ENCODE measurements at places on chromosomes 11 and 22.

- DNase-seq, result no peak
Observed at GRCh38 chr11:95451261-95451660, 220.3 kb upstream of the SESN3 start.

- DNase-seq, result no peak
Observed at GRCh38 chr11:80261776-80262175, 820.9 kb upstream of the TENM4 start.

DNA sequence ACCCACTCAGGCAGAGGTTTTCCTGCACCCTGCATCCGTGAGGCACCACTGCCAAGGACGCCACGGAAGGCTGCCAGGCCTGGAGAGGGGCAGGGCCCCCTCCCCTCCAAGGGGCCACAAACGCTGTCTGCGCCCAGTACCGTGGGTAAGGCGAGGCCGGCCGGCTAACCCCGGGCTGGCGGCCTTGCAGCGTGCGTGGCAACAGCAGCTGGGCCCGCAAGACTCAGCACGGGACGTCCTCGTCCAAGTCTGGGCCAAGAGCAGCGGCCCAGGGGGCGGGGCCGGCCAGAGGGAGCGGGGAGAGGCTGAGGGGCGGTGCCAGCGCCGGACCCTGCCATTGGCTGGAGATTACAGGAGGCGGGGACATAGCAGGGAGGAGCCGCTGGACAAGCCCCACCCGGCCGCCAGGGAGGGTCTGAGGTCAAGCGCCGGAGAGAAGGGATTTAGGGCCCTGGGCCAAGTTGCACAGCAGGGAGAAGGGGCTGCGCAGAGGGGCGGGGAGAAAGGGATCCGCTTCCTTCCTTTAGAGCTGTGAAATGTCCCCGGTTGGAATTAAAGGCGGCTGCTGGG lies 16.0 kb downstream of the SLC43A1 start:
- no peak for DNase-seq

DNA sequence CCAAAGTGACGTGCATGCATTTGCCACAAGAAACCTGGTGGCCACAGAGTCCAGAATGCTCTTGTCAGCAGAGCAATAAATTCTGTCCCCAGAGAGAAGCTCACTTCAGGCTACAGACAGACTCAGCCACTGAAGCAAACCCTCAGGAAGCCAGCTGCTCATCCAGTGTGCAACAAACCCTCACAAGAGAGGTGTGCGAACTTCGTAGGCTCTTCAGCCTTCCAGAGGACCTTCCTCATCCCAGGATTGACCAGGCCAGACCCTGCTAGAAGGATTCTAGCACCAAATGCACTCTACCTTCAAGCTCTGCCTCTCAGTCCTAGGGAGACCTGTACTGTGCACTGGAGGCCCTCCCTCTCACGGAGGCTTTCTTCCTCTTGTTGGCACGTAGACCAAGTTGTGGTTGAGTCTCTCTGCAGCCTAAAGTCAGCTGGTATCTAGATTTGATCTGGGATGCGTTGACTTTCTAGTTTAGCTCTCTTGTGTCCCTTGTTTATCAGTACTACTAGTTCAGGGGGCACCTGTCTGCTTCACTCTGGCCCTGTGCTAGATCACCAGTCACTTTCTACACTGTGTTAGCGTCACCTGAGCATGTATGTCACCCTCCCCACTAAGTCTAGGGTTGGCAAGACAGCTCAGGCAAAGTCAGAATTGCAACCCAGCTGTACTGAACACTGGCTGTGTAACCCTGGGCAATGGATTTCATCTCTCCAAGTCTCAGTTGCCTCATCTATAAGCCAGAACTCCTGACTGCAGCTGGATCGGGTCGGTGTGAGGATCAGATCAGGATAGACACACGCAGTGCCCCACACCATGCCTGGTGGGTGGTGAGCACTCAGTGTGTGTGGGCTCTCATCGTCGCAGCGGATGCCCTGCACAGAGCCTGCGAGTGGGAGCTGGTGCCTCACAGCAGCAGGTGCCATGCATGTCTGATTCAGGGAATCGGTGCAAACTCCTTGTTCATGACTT lies 22.1 kb upstream of the TMPRSS13 start:
- no peak for DNase-seq

DNA sequence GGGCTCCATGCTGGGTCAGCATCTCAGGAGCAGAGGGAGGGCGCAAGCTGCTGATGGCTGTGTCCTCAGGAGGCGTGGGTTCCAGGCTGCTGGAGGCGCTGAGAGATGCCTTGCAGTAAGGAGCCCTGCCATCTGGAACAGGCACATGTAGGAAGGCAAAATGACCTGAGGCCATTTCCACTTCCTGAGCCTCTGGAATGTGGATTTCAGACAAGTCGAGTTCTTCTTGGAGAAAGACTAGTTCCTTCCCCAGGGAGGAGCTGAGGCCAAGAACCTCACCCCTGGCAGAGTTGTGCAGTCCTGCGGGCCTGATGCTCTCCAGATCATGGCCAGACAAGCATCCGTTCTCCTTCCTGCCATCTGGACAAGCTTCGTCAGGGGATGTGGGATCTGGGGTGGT lies 19.3 kb downstream of the HPS4 start:
- no peak for DNase-seq

GRCh38 chr11:17652556-17652955 lies 66.8 kb upstream of the MYOD1 start:
- DNase-seq, result no peak

- DNase-seq, result no peak
Observed at GRCh38 chr11:93719310-93719709, 22.0 kb downstream of the TAF1D start.

DNA sequence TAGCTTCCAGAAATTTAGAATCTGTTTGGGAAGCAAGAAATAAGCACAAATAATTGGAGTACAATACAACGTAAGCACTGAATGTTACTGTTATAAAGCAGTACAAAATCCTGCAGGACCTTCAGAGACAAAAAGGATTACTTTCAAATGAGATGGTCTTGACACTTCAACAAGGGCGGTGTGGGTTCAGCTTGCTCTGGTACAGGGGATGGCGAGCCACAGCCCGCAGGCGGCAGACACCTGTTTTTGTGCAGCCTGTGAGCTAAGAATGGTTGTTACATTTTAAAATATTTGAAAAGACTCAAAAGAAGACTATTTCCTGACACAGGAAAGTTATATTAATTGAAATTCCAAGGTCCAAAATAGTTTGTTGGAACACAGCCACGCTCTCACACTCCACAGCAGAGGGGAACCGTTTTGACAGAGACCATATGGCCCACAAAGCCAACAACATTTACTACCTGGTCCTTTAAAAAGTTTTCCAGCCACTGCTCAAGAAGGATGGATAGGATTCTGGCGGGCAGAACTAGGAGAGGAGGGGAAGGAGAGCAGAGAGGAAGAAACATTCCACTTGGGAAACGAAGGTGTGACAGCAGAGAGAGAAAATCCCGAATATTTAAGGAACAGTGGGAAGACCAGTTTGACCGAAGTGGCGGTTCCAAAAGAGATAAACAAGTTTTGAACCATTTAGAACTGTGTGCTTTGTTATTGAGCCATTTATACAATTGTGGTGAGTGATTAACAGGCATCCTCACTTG lies 6.3 kb downstream of the PRDM10 start:
- no peak for DNase-seq

DNA sequence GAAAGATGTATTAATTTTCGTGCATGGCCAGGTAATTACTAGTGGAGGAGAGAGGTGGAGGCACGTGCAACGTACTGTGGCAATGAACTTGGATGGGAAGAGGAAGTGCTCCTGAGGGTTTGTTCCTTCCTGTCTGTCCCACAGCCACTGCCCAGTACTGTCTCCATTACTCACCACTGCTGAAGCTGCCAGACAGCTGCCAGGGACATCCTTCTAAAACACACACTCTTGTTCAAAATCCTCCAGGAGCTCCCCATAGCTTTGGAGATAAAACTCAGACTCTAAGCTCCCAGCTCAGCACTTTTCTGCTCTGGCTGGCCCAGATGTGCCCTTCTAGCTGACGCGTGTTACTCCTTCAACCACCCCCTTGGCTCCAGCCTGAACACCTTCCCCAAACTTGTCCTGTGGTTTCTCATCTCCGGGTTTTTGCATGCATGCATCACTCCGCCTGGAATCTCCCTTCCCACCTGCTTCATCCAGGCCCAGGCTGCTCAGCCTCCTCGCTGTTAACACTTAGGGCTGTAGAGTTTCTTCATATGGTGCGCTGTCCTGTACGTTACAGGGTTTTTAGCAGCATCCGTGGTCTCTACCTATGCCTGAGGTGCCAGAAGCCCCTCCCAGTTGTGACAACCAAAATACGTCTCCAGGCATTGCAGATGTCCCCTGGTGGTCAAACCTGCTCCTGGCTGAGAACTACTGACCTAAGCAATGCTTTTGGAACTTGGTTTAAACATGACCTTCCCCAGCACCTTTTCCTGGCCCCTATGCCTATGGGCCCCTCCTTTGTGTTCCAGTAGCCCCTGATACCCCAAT lies 69.5 kb downstream of the C11orf91 start:
- DNase-seq, result no peak

- DNase-seq, result no peak
Observed at GRCh38 chr11:118633979-118634378, 26.6 kb downstream of the PHLDB1 start.

DNA sequence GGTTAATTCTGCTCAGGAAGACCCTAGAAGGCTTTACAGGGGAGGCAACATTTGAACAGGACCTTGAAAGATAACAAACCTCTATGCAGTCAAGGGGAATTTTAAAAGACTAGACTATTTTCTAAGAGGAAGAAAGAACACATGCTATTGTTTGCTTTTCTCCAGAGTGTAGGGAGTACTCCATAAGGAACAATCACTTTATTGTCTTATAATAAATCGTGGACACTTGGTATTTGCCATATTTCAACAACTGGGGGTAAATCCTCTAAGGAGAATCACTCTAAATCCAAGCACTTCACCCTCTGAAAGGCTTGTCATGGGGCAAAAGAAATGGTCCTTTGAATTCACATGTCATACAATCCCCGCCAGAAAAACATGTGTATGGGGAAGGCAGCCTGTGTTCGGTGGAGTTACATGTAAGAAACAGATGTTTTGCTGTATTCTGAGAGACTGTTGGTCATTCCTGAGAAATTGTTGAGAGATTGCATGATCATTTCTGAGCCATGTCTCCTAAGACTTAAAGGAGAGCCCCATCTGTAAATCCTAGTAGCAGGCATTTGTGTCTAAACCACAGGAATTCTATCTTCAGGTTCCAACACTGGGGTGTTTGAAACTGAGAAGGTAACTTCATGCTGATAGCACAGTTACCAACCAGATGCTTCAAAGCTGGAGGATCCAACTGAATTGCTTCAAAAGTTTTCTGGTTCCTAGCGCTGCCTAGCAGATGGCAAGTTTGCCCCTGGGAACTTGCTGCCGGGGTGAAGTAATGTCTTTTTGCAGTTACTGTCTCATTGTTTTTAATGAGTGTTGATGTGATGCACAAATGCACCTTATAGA lies 66.8 kb downstream of the FZD4 start:
- DNase-seq, result peak; percentile 56

DNA sequence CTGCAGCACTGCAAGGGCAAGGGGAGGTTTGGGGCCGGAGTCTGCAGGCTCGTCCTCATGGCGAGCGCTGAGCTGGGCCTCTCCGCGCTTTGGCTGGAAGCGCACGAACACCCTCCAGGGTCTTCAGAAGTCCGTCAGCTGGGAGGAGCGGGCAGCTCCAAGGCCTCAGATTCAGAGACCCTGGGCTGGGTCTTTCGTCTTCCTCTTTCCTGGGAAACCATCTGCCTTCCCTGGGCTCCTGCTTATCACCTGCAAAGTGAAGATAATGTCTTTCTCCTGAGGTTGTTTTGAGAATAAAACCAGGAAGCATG lies 525.6 kb downstream of the BRD1 start:
- DNase-seq, result no peak

DNA sequence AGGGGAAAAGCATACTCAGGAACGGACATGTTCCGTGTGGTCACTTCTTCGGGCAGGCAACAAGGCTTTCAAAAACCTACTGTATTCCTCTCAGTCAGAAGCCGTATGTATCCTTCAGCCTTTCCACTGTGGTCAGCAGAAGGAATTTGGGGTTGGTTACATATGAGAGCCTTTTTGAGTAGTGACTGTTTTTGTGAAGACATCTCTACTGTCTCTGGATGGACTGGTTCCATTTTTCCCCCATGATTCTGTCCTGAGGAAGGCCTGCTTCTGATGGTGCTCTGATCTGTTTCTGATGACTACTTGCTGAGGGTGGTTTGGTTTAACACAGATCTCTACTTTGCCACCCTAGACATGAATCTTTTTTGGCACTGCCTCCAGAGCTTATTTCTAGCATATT lies 63.7 kb upstream of the HORMAD2 start:
- DNase-seq, result no peak

- no peak for DNase-seq
Observed at GRCh38 chr11:45921561-45922424, 663 bp upstream of the LARGE2 start.

DNA sequence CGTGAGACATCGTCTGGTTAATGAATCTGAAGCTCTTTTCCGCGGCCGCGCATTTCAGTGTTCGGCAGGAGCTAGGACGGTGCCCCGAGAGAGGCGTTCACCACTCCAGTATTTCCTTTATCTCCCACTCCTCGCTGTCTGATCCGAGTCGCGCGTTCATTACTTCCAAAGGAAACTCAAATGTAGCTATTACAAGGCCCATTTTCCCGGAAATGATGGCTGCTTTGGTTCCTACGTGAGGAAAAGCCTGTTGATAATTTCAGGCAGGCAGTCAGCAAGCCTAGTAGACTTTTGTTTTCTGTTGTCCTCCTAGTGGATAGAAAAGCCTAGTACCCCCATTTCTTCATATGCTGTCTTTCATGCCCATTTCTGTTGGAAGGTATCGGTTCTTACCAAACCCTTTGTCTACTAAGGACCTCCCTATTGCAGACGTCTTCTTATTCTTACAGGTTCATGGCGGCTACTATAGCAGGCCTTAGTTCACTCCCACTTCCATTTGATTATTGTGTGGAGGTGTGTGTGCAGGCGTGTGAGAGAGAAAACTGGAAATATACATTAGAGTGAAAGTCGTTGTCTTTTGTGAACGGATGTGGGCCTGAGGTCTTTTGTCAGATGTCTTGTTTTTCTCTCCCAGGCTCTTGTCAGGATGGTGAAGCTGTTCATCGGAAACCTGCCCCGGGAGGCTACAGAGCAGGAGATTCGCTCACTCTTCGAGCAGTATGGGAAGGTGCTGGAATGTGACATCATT lies 737 bp downstream of the RBM4 start:
- no peak for DNase-seq

GRCh38 chr11:87597725-87598124 lies 560.0 kb downstream of the TMEM135 start:
- no peak for DNase-seq

GRCh38 chr11:17459236-17459896 lies 17.3 kb downstream of the ABCC8 start:
- DNase-seq, result no peak

GRCh38 chr22:46589871-46590271 lies 30.3 kb upstream of the GRAMD4 start:
- DNase-seq, result no peak

Data from AG04449 (cell line).